CD8-positive, alpha-beta memory T cell (primary cell): ENCODE measurements at places on chromosomes 1 and 21.

DNA sequence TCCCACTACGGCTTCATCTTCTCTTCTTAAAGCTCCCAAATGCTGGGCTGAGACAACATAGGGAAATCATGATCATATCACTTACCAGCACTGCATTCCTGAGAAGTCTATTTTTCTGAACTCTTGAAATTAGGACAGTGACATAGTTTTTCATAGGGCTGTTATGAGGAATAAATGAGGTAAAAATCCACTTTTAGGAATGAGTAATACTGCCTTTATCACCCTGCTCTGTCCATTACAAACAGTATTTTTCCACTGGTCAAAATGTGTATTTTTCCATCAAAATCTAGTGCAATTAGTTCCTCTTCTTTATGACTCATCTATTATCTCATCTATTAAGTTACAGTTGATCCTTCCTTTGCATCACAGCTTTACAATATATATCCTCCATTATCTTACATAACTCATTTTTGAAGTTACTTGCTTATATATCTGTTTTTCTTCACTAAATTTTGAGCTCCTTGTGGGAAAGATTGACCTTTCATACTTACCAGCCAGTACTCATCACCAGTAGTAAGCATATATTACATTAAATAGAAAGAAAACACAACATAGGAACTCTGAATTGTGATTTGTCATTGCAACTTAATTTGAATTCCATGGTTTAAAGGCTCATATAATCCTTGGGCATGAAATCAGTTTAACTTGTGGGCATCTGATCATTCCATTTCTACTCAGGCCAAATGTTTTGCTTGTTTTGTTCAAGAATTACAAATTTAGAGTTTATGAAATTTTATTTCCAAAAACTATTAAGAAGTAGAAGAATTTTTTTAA lies 37.1 kb downstream of the PRRX1 start:
- DNase-seq = no peak

DNA sequence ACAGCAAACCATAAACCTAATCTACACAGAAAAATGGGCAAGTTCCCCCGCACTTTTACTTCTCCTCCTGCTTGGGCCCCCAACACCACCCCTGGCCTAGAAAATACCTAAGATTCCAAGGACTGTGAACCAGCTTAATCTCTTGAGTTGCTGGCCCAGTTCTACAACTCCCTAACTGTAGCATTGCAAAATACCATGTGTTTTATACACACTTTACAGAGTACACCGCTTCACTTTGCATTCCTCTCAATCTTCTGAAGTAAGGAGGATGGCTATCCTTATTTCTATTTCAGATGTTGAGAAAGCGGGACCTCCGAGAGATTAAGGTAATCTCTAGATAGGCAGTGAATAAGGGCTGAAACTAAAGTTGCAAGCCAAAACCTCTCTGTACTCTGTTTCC lies 408.3 kb upstream of the NR5A2 start:
- DNase-seq = no peak

GRCh38 chr1:91137173-91137852 lies 115.5 kb upstream of the ZNF644 start:
- DNase-seq = no peak

GRCh38 chr1:43853161-43853921 lies 80.3 kb upstream of the ARTN start:
- peak; percentile 57 for DNase-seq

- DNase-seq = no peak
Measured at GRCh38 chr1:57026624-57027354, 61.0 kb upstream of the C8B start.

GRCh38 chr1:89781494-89782126 lies 39.2 kb upstream of the LRRC8D start:
- DNase-seq = peak; percentile 76

- no peak for DNase-seq
Measured at GRCh38 chr1:48675251-48675650, 101.4 kb downstream of the BEND5 start.

DNA sequence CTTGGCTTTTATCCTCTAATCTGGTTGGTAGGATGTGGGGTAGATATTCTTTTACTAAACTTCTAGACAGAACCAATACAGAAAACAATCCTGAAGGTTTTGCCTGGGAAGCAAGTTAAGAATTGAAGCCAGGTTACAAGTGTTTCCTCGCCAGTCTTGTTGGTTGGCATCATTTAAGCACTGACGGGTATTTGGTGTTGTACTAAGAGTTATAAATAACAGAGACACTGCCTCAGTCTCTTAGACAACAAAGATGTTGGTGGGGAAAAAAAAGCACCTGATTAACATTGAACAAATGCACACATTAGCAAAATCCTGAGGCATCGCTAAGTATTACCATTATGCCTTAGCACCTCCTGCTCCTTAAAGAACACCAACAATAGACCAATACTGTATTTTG lies 272.2 kb downstream of the BRINP2 start:
- DNase-seq = no peak

DNA sequence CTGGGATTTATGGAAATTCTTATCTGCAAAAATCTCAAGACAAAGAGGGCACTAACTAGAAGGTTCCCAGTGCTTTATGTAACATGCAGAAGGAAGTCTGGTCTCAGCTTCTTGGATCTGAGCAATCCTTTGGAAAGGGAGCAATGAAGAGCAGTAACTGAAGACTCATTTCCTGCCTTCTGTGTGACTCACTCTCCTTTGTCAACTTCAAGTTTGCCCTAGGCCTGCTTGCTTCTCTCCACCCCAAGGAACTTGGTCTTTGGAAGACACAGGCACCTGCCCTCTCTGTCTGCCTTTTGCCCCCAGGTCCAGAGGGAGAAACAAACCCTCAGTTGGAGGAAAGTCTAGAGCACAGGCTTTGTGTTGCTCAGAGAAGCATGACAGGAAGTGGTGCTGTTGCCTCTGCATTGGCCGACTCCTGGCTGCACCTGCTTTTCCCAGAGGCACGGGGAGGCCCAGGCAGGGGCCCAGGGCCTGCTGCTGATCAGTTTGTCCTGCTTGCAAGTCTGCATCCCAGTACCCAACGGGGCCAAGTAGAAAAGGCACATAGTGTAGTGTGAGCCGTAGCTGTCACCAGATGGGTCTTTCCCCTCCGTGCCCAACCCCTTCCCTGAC lies 137.2 kb downstream of the DHRS3 start:
- no peak for DNase-seq

GRCh38 chr1:238343852-238344251 lies 453.1 kb upstream of the ZP4 start:
- DNase-seq = no peak

DNA sequence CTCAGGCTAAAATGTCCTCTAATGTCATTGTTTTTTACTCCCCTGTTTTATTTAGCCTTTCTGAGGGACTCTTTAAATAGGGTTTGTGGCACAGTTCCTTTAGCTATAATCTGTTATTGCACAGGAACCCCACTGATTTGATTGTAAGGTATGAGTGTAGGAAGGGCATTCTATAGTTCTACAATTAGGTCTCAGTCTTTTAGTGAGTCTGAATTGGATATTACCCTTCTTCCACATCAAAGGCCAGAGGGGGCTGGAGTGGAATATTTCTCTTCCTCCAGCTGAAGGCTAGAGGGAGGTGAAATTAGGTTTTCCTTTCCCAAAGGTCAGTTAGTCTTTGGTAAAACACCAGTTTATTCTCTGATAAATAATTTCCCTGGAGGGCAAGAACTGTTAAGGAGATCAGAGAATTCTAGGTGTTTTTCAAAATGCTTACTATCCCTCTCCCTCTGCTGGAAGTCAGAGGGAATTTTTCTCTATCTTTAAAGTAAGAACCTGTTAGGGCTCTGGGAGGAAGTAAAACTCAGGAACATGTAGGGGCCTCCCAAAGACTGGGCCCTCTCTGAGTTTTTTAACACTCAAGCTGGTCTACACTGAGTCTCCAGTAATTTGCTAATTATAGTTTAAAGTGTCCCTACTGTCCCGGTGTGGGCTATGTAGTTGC lies 176.3 kb upstream of the ZNHIT6 start:
- no peak for DNase-seq

DNA sequence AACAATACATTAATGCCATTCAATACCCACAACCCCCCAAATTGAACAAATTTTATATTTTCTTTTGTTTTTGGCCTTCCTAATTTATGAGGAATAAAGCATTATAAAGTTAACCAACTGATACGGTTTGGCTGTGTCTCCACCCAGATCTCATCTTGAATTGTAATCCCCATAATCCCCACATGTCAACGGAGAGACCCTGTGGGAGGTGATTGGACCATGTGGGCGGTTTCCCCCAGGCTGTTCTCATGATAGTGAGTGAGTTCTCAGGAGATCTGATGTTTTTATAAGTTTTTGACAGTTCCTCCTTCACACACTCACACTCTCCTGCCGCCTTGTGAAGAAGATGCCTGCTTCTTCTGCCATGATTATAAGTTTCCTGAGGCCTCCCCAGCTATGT lies 6.4 kb upstream of the MCOLN3 start:
- DNase-seq = no peak

GRCh38 chr21:37660709-37661108 lies 255.5 kb downstream of the KCNJ6 start:
- no peak for DNase-seq

DNA sequence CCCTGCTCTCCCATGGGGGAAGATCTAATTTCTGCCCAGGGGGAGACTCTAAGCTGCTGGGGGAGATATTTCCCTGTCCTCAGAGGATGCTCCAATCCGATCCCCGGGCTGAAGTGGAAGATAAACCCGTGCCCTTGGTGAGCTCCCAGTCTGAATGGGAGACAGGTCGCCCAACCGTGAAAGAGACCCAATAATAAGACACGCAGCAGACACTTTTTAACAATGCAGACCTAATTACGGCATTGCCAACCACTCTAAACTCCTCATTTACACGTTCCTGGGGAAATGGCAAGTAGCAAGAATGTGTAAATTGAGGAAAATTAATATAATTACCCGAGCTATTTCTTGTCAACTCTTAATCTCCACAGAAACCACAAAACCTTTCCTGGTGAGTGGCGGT lies 48.7 kb upstream of the ACTL8 start:
- DNase-seq = no peak

DNA sequence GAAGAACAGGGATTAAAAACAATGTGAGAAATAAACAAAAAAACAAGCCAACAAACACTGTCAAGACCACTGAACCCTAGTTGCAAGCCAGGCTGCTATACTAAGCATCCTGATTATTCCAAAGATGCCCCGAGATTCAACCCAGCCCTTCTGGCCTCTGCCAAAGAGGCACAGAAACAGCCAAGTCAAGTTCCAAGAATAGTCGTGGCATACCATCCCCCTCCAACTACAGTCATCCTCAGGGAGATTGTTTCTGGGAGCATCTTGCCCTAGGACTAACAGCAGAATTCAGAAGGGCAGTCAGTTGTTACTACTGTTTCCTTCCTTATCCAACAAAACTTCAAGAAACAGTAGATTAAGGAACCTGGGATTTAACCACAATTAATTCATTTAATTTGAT lies 52.3 kb downstream of the ABL2 start:
- no peak for DNase-seq

DNA sequence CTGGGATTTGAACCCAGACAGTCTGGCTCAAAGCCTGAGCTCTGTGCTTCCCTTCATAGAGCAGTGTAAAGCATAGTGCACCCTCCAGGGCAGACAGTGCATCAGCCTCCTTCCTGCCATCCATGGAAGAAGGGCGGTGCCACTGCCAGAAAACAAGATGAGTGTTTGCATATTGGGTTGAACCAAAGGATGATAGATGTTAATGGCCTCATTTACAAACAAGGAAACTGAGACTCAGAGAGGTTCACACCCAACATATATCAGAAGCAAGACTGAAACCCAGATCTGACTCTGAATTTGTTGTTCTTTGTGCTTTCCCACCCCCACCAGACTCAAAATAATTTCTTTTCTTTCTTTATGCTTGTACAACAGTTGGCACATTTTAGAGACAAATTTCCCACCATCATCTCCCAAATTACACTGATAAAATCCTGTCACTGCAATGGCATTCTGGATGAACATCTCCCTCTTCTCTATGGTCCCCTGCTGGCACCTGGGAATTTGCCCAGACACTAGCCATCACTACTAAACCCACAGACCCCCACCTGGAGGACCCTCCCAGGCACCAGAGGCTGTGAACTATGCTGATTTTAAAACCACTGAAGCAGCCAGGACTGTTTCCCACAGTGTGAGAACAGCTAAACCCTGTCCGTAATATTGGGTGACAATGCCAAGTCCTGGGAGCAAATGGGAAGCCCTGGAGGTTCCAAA lies 45.4 kb upstream of the MPZL1 start:
- DNase-seq = no peak

DNA sequence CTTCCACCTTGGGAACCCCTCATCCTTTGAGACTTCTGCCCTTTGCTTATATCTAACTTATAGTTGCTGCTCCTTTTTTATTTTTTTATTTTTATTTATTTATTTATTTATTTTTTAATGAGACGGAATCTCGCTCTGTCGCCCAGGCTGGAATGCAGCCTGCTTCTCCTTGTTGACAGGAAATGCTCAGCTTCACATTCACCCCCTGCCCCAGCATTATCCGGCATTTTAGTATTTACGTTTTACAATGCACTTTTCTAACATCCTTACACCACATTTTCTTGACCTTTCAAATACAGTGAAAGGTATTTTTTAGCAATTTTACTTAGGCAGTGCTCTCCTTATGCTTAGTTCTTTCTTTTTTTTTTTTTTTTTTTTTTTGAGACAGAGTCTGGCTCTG lies 14.9 kb downstream of the CXADR start:
- no peak for DNase-seq

DNA sequence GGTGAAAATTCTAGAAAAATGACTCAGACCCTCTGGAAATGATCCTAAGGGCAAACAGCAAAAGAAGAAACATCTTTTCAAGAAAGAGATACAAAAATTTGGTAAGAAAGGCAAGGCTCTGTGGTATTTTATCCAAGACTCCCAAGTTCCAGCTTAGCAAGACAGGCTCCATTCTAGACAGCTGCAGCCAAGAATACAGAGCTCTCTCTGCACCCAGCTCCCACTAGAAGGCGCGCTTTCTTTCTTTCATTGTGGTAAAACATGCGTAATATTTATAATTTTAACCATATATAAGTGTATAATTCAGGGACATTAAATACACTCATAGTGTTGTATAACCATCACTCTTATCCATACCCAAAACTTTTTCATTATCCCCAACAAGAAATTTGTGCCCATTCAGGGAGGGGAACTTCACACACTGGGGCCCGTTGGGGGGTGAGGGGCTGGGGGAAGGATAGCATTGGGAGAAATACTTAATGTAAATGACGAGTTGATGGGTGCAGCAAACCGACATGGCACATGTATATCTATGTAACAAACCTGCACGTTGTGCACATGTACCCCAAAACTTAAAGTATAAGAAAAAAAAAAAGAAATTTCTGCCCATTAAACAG lies 2.2 kb upstream of the HFM1 start:
- no peak for DNase-seq

DNA sequence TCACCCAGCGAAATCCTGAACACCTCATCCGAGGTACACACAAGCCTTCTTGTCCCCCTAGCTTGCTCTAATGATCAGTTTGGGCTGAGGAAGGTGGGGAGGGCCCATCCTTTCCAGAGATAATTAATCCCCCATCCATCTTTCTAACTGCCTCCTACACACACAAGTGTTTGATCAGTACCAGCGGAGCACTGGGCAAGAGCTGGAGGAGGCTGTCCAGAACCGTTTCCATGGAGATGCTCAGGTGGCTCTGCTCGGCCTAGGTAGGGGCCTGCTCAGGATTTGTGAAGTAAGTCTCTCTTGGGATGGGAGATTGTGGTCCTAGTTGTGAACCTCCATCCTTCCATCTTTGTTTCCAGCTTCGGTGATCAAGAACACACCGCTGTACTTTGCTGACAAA lies 5.8 kb downstream of the ANXA9 start:
- DNase-seq = no peak
